Activated T-helper 9 cell treated with anti-CD3 and anti-CD28 coated beads, Interleukin-2, amount 50 U/mL, for 16 hours (primary cell): ENCODE measurements at places on chromosomes 6 and 20.

DNA sequence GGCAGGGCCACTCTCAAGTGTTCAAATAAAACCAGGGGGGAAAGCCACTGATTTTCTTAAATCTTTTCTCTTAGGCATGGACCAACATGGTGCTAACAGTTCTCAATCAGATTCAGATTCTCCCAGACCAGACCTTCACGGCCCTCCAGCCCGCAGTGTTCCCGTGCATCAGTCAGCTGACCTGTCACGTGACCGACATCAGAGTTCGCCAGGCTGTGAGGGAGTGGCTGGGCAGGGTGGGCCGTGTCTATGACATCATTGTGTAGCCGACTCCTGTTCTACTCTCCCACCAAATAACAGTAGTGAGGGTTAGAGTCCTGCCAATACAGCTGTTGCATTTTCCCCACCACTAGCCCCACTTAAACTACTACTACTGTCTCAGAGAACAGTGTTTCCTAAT lies 41.5 kb upstream of the SMIM28 start:
- DNase-seq: no peak

DNA sequence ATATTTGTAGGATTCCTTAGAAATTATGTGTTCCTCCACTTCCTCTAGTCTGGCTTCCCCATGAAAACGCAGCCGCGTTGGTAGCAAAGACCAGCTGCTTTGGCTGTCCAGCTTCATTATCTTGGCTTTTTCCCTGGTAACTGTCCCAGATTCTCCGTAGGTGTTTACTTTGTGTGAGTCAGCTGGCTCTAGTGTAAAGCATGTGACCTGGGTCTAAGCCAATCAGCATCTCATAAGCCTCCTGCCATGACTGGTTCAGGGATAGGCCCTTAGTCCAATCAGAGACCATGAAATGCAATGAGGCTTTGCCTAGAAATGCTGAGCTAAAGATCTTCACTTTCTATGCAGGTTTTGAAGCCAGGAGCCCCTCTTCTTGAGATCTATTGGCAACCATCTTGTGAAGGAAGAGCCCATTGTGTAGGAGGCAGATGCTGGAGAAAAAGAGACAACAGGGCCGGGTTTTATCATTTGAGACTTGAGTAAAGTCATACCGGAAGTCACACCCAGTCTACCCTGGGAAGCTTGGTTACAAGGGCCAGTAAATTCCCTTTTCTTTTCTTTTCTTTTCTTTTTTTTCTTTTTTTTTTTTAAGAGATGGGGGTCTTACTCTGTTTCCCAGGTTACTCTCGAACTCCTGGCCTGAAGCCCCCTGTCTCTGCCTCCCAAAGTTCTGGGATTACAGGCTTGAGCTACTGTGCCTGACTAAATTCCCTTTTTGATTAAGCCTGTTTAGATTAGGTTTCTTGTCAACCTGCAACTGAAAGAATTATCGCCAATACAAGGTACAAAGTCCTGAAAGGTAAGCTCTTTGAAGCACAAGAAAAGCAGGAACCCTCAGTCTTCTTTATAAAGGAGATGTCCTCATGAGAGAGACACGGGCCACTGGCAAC lies 256.5 kb upstream of the RREB1 start:
- no peak for DNase-seq

GRCh38 chr6:22364306-22364705 lies 67.5 kb upstream of the PRL start:
- no peak for DNase-seq

DNA sequence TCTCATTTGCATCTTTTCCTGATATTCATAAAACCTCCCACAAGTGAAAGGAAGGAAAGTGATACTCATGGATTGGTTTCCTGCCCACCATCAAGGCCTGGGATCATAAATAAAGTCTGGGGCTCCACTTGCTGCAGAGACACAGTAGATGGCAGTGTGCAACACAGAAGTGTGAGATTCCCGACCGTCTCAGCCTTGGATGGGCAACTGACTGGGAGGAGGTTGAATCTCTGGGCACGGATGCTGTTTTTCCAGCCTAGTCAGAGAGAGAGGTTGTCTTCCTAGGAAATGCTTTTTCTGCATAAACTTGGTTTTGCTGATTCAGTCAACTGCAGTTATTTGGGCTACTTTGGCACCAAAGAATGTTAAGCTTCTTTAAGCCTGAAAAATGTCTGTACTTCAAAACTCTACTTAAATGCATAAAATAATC lies 9.9 kb upstream of the RFPL4B start:
- DNase-seq: no peak

GRCh38 chr6:151399679-151400078 lies 8.3 kb upstream of the ZBTB2 start:
- no peak for DNase-seq

DNA sequence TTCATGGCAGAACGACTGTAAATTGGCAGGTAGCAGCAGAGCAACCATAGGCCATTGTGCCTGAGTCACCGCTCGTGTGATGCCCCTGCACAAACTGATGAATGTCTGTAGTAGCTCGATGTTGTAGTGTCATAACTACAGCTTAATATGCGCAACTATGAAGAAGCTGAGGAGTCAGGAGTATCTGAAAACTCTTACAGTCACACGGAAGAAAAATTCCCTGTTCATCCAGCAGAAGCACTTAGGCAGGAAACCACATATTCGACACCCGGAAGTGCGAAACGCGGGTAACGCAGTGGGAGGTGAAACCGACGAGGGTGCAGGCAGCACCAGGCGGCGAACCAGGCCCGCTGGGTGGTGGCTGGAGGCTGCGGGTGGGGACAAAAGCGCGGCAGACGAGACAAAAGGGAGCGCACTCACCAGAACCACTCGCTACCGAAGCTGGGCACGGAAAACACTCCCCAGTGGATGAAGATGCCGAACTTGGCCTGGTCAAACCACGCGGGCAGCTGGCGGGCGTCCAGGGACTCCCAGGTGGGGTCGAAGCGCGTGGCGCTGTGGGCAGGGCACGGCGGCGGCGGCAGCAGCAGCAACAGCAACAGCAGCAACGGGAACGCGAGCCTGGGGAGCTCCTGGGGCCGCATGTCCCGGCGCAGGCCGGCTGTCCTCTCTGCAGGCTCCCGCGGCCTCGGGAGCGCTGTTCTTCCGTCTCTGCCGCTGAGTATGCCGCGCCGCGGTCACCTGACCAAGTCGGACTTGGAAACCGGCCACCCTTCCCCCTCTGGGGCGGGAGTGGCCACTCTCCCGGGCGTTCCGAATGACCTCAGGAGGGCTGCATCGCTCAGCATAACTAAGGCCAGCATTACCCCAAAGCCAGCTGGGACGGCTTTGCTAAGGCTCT lies at the start of gene FUCA2:
Gene FUCA2 (minus strand): TSS at position 730 of the 901 bp plus-strand sequence. CDS start 86 bp downstream, at position 644.
- peak; percentile 52 for DNase-seq

GRCh38 chr20:40863355-40863919 lies 165.2 kb upstream of the TOP1 start:
- DNase-seq: no peak

GRCh38 chr20:17445543-17445942 lies 85.6 kb downstream of the BFSP1 start:
- DNase-seq: no peak

DNA sequence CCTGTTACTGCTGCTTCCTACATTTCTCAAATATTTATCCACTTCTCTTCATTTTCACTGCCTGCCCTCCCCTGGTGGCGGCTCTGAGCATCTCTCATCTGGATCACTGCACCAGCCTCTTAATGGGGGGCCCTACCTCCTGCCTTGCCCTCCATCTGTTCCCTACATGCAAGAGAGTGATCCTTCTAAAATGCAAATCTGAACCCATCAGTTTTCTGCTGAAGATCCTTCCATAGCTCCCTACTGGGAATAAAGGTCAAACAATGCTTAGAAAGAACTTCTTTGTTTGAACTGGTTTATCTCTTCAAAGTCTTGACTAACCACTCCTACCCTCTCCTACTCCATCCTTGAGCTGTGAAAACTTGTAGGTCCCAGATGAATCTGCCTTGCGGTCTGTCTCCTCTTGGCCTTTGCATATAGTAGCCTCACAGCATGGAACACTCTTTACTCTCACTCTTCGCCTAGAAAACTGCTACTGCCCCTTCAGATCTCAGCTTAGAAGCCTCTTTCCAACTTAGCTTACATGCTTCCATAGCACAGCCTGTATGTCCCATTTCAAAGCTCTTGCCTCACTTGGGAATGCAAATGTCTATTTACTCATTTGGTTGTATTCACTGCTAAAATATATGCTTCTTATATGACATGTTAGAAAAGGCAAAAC lies 119.3 kb downstream of the QRSL1 start:
- no peak for DNase-seq

DNA sequence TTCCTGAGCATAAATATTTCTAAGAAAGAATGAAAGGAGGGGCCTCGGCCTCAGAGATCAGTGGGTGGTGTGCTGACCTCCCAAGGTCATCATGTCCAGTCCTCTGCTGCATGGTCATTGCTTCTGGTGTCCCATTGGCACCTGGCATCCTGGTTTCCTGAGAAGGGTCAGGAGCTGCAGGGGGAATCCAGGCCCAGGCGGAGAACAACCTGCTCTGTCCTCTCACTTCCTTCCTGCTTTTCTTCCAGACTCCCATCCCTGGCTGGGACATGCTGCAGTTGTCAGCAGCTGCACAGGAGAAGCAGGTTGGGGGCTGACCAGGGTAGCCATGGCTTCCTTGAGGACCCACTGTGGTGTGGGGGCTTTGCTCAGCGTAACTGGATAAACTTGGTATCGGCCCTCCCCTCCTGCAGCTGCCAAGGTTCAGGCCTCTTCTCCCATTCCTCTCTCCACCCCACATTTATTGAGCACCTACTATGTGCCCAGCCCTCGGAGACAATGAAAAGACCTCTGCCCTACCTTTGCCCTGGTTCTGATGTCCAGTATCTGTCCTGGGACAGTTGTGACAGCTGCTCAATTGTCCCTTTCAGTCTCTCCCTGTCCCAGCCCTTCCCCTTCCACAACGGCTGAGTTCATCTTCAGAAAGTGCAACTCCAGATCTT lies 155.2 kb downstream of the CEBPB start:
- DNase-seq: no peak

- no peak for DNase-seq
Measured at GRCh38 chr6:128025478-128025877, 124.6 kb upstream of the THEMIS start.

DNA sequence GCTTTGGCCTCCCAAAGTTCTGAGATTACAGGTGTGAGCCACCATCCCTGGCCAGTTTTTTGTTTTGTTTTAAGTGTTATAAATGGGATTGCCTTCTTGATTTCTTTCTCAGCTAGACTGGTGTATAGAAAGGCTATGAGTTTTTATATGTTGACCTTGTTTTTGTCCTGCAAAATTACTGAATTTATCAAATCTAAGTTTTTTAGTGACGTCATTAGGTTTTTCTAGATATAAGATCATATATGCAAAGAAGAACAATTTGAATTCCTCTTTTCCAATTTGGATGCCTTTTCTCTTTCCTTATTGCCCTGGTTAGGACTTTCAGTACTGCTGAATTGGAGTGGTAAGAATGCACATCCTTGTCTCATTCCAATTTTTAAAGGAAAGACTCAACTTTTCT lies 81.3 kb upstream of the MOCS1 start:
- DNase-seq: no peak

GRCh38 chr6:40936818-40937251 lies 102.2 kb downstream of the UNC5CL start:
- DNase-seq: no peak

- DNase-seq: no peak
Measured at GRCh38 chr6:37928217-37928616, 108.7 kb downstream of the ZFAND3 start.

- DNase-seq: peak; percentile 24
Measured at GRCh38 chr20:58650181-58650775, 805 bp upstream of the STX16 start.

DNA sequence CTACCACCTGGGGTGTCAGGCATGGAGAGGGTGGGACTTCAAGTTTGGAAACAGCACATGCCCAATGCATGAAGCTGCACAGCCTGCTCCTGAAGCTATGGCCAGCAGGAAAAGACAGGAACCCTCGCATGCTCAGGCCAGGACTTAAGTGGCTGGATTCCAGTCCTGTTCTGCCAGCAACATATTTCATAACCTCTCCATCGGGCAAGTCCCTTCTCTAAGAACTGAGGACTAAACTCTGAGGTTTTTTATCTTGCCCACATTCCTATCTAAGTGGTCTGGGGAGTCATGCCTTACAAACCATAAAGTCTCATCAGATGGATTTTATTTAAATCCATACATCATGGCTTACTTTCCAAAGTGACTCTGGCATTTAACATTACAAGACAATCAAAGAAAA lies 27.5 kb upstream of the AGPAT4 start:
- DNase-seq: no peak

DNA sequence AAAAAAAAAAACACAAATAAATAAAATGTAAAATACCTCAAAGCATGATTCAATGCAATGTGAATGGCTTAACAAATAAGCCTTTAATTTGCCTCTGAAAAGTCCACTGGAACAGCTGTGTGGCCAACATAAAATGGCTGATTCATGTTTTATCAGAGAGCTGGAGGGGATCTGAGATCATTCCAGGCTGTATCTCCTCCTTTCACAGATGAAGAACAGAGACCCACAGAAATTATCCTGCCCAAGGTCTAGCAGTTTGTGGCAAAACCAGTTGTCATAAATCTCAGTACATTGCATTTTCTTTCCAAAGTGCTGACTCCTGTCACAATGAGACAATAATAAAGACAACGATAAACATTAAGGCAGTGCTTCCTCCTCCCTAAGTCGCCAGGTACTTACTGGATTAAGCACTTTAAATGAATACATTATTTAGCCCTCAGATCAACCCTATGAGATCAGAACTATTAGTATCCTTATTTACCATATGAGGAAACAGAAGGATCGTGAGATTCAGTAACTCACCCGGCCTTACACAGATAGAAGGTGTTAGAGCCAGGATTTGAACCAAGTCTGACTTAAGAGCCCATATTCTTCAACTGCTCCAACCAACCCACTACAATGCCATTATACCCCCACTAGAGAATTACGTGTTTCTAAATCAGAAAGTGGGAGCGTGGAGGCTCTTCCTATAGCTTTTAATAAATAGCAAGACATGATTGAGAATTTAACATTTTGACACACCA lies 118.3 kb downstream of the KIF13A start:
- DNase-seq: no peak

DNA sequence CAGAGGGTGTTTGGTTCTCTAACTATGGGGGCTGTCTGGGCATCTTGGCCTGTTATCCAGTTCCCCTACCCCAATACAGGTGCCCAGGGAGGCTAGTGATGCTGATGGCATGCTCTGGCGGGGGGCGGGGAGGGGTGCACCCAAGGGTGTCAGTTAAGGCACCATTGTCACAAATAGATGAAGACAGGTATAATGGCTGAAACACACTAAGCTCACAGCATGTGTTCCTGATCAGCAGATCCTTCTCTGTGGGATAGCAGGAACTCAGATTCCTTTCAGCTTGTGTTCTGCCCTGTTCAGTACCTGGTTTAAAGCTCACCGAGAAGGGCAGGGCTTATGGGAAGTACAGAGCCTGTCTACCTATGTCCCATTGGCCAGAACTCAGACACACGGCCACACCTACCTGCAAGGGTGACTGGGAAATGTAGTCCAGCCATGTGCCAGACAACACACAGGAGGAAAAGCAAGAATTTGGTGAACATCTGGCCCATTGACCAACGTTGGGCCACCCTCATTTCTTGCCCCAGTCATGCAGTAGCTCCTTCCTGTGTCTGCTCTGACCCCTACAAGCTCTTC lies 3.4 kb upstream of the RSPO4 start:
- no peak for DNase-seq

GRCh38 chr6:35015476-35015875 lies 125.7 kb downstream of the TCP11 start:
- DNase-seq: no peak
